ENCODE measurements at places on chromosomes 3 and 15. TPM values are rescaled to one million over a fixed set of nuclear protein-coding genes. Genes with fewer than 3 reads are reported as not detected.

The CPN2 gene
- total RNA-seq, result not detected

The P2RY1 gene
- 7.6 TPM for total RNA-seq

The WDR49 gene
- total RNA-seq, result 0.26 TPM

The CTXN2 gene
- total RNA-seq, result not detected

The RTP3 gene
- not detected for total RNA-seq
